ENCODE measurements at places on chromosomes 11 and 22. TPM values are rescaled to one million over a fixed set of nuclear protein-coding genes. Genes with fewer than 3 reads are reported as not detected.

Gene LRRC32
- 3.0 TPM for total RNA-seq

Gene YPEL1
- total RNA-seq = 3.8 TPM

Gene KRTAP5-2
- total RNA-seq = not detected

Gene MB
- not detected for total RNA-seq

Gene MMP1
- 0.52 TPM for total RNA-seq

Gene MS4A6A
- 237 TPM for total RNA-seq

Gene TAF10
- total RNA-seq = 33.2 TPM

Gene MYBPC3
- total RNA-seq = 0.21 TPM

Gene MMP26
- total RNA-seq = not detected

Gene SELENOM
- total RNA-seq = 14.6 TPM

Gene PNPLA2
- 81.0 TPM for total RNA-seq

Gene IGF2
- total RNA-seq = not detected

Gene SMTNL1
- total RNA-seq = 0.10 TPM

Gene SPECC1L
- 18.3 TPM for total RNA-seq

Gene RAB3IL1
- total RNA-seq = not detected

Gene MEI1
- total RNA-seq = 63.5 TPM

Gene MMP11
- 0.94 TPM for total RNA-seq

Gene MYEOV
- total RNA-seq = 2.3 TPM

Gene EFCAB6
- total RNA-seq = 0.52 TPM

Gene HORMAD2
- not detected for total RNA-seq

Gene LIF
- 4.2 TPM for total RNA-seq

Gene SLC22A9
- total RNA-seq = not detected

Gene PLEKHB1
- total RNA-seq = 15.3 TPM

Gene SEPTIN3
- total RNA-seq = 0.10 TPM

Gene FJX1
- not detected for total RNA-seq

Gene C22orf42
- 0.10 TPM for total RNA-seq

Gene DBX1
- total RNA-seq = not detected

Gene TMEM191B
- 0.10 TPM for total RNA-seq

Gene ASPHD2
- total RNA-seq = 2.7 TPM

Gene SYT9
- total RNA-seq = 0.10 TPM

Gene PANX3
- not detected for total RNA-seq

Gene MS4A10
- not detected for total RNA-seq

Gene MRPL21
- 20.4 TPM for total RNA-seq

Gene TP53I11
- 7.7 TPM for total RNA-seq

Gene UPK3A
- total RNA-seq = 0.94 TPM

Gene ARHGAP32
- 4.9 TPM for total RNA-seq

Gene SOX10
- not detected for total RNA-seq

Gene KRTAP5-11
- not detected for total RNA-seq

Gene MPPED2
- total RNA-seq = 0.21 TPM
